ENCODE measurements at places on chromosomes 2 and 18.

- no peak for DNase-seq
Observed at GRCh38 chr2:233830111-233830802, 24.1 kb downstream of the HJURP start.

DNA sequence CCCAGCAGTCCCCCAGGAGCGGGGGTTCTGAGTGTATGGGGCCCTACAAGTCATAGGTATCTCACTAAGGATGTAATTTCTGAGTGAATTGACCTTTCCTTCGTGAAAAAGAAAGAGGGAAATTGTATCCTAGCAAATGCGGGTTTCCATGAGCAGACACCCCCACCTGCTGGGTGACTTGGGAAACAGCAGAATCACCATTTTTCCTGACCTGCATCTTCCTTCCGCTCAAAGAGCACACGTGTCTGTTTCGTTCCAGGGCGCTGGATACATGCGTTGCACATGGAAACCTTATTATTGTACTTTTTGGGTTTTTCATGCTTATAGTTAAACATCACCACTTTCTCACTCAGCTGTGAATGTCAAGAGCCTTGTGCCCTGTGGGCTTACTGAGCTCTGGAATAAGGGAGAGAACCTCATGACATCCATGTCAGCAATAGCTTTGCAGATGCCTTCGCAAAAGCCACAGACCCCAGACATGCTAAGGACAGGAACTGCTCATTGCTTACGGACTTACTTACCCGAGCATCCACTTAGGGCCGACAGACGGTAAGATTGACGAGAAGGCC, 132.8 kb downstream of the TPO start:
- DNase-seq = no peak

GRCh38 chr18:23560186-23560585, 26.1 kb downstream of the NPC1 start:
- no peak for DNase-seq

DNA sequence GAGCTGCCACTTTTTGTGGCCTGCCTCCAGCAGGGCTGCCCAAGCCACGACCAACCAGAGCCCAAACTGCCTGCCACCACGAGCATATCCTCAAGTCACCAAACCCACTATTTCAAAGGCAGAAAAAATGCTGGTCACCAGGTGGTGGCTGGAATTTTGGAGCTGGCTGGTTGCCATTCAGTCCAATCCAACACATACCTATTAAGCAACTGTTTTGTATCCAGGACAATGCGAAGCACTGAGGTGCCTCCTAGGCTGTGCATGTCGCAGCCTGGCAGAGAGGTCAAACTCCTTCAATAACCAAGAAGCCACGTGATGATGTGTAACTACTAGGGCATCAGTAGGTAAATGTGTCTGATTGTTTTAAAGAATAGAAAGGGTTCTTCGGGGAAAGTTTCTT, 108.3 kb upstream of the PPP1CB start:
- DNase-seq = no peak

GRCh38 chr2:196500686-196501431, 138.7 kb upstream of the CCDC150 start:
- no peak for DNase-seq

GRCh38 chr2:113891265-113891959, 1.5 kb downstream of the ACTR3 start:
- no peak for DNase-seq

GRCh38 chr2:204177251-204177976, 240.9 kb downstream of the ICOS start:
- no peak for DNase-seq

DNA sequence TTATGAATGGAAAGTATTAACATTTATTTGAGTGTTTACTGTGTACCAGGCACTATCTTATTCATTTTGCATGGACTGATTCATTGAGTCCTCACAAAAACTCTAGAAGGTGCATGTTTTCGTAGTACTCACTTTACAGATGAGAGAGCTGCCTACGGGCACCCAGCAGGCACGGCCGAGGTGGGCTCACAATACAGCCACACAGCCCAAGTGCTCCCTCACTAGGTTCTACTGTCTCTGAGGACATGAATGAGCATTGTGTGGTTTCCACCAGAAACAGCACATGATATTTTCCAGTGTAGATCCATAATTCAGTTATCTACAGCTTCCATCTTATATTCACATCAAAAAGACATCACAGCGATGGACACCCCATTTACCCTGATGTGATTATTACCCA, 101.4 kb downstream of the FTCDNL1 start:
- DNase-seq = no peak

GRCh38 chr2:11750917-11751316, 4.5 kb downstream of the LPIN1 start:
- no peak for DNase-seq

- DNase-seq = no peak
Observed at GRCh38 chr2:112880091-112880531, 30.9 kb upstream of the IL37 start.

DNA sequence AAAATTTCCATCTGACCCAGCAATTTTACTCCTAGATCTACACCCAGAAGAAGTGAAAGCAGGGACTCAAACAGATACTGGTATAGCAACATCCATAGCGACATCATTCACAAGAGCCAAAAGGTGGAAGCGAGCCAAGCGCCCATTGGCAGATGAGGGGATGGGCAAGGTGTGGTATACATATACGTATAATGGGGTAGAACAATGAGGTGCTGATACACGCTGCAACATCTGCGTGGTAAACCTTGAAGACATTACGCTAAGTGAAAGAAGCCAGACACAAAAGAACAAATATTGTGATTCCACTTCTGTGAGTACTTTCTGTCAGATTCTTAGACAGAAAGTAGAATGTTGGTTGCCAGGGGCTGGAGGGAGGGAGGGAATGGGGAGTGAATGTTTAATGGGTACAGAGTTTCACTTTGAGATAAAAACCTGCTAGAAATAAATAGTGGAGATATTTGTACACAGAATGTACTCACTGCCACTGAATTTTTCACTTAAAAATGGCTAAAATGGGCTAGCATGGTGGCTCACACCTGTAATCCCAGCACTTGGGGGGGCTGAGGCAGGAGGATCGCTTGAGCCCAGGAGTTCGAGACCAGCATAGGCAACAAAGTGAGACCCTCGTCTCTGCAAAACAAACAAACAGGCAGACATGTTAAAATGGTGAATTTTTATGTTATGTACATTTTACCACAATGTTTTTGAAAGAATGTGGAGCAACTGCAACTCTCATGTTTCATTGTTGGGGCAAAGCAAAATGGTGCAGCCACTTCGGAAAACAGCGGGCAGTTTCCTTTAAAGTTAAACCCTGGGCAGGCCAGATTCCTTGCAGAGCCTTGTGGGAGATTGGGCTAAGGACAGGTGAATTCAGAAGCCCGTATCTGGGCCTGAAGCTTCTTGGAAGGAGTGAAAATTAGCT, 103.4 kb upstream of the MYCN start:
- no peak for DNase-seq

- no peak for DNase-seq
Observed at GRCh38 chr2:227592694-227593387, 5.9 kb upstream of the SCYGR2 start.

GRCh38 chr2:157107460-157107859, 150.0 kb upstream of the GALNT5 start:
- DNase-seq = no peak

- peak; percentile 75 for DNase-seq
Observed at GRCh38 chr18:47748847-47749599, 181.4 kb downstream of the SMAD2 start.

DNA sequence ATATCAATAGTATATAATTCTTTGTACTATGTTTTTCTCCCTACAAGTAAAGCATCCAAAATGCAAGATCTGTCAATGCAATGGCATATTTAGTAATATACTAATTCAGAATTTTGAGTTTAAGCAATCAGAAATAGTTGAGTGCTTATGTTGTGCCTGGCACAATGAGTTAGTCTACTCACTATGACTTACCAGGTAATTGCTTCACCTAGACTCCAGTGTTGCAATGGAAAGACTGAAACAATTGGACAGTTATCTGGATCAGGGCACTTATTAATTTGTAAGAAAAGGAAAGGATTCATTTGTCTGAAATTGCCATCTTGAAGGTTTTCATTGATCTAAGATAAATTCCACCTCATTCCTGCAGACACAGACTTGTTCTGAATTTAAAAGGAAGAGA, 97.6 kb upstream of the TCF4 start:
- no peak for DNase-seq

- DNase-seq = no peak
Observed at GRCh38 chr2:147428120-147428747, 416.6 kb upstream of the ACVR2A start.

DNA sequence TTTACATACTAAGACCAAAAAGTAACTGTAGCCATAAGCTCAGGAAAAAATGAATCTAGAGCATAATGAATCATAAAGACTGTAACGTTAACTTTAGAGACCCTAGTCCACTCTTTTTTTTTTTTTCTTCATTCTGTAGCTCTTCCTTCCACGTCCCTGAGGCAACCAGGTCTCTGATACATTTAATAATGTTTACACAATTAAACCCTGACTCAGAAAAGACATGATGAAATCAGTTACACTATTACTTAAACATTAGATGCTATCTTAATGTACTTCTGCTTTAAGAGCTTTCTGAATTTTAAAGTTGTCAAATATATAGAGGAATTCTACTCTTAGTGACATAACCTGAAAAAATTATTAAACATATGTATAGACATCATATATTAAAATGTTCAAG, 1121.5 kb upstream of the DDX18 start:
- no peak for DNase-seq

GRCh38 chr2:24822049-24822706, 29.0 kb downstream of the CENPO start:
- no peak for DNase-seq

DNA sequence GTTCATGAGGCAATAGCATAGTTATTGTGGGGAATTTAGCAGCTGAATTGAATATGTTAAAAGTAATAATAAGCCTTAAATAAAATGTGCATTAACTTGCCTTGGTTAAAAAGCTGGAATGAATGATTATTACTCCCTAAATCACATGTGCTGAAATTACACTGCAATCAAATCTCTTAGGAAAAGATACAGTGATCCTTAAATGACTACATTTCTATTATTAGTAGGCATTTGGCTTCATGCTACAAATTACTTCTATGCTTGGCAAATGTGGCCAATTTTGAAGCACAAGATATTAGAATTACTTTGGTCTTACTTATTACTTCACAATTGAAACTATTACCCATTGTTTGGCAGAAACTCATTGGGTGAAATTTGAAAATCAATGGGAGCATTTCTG, 5.4 kb downstream of the RND3 start:
- no peak for DNase-seq
